ENCODE measurements at places on chromosomes 7 and 10. TPM values are rescaled to one million over a fixed set of nuclear protein-coding genes. Genes with fewer than 3 reads are reported as not detected.
A peak's percentile ranks its signal among the peaks of the same experiment; 100 is the strongest.

The STAMBPL1 gene
- 2.4 TPM for total RNA-seq

The CALCR gene
- not detected for total RNA-seq

The PHYH gene
- total RNA-seq, result 177 TPM

The TSPAN12 gene
- total RNA-seq, result 69.0 TPM

The PCDH15 gene
- 0.25 TPM for total RNA-seq

The HNRNPF gene
- total RNA-seq, result 77.3 TPM

The MAT1A gene
- not detected for total RNA-seq

The PLXNA4 gene
- total RNA-seq, result 19.2 TPM

The DPP6 gene
- total RNA-seq, result not detected

GRCh38 chr7:16754856-16755317, 1.3 kb downstream of the TSPAN13 start:
- DNase-seq, result no peak

- DNase-seq, result no peak
These were observed 723.7 kb downstream of the SORCS1 start for GRCh38 chr10:106440767-106441166.

DNA sequence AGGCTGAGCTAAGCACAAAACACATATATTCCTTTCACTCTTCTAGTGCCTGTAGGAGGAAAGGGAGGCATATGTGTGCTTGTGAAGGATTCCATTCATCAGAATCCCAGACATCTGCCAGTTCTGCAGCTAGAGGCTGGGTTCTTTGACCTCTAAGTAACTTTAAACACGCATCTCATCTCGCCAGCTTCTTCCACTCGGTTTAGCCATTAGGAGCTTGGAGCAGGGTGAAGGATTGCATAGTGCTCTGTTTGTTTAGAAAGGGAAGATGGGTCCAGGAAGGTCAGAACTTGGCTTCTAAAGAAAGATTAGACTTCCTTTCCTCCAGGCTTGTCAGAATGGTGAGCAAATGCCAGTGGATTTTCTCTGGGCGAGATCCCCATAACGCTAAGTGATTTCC, 43.6 kb downstream of the HK1 start:
- no peak for DNase-seq

DNA sequence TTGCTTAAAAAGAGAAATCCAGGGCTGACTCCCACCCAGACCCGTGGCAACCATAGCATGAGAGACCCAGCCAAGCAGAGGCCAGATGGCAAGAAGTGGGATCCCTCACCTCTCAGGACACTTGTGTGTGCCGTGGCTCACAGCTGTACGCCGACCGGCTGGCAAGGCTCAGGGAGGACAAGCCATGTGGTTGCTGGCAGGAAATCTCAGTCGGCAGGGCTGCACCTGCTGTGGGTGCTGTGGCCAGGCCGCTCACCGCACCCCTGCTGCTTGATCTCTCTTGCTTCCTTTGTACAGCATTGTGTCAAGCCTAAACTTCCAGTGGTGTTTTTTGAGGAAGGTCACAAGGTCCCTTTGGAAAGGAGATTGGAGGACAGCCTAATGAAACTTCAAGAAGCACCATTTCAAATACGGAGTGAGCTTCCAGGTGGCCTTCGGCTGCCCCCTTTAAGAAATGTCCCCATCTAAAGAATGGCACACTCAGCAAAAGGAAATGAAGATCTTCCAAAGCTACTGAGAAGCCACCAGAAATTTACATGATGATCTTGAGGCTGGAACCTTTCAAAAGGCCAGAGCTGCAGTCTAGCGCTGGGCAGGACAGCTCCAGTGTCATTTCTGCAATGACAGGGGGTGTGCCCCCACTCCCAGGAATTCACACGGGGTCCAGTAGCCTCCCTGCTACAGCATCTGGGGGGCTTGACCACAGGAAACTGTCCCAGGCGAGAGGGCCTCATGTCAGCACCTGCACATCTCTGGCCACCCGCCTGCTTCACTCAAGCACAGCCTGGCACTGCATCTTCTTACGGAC, 409.0 kb upstream of the MGMT start:
- DNase-seq, result no peak

- DNase-seq, result no peak
These were observed 81.3 kb downstream of the C10orf105 start for GRCh38 chr10:71638064-71638821.

DNA sequence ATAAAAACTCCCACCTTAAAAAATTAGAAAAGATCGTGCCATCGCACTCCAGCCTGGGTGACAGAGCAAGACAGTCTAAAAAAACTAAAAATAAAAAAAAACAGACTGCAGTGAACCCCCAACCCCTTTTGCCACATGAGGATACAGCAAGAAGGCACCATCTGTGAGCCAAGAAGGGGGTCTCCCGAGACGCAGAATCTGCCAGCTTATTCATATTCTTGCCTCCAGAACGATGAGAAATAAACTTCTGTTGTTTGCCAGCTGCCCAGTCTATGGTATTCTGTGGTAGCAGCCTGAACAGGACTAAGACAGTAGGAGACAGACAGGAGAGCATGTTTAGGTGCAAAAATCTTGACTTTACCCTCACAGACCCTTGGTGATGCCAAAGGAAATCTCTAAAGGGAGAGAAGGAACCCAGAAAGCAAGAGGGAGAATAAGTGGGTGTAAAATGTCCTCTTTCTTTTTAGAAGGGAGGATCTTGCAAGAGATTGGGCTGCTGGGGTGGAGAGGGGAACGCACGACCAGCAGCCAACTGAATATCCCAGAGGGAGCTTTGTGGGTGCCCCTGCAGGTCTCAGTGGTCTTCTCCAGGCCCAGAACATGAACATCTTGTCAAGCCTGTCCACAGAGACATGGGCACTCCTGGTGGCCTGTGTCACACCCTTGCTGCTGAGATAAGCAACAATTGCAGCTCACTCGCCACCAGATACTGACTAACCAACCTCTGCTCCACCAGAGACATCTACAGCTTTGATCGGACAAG, 400.7 kb upstream of the FOXK1 start:
- DNase-seq, result no peak

DNA sequence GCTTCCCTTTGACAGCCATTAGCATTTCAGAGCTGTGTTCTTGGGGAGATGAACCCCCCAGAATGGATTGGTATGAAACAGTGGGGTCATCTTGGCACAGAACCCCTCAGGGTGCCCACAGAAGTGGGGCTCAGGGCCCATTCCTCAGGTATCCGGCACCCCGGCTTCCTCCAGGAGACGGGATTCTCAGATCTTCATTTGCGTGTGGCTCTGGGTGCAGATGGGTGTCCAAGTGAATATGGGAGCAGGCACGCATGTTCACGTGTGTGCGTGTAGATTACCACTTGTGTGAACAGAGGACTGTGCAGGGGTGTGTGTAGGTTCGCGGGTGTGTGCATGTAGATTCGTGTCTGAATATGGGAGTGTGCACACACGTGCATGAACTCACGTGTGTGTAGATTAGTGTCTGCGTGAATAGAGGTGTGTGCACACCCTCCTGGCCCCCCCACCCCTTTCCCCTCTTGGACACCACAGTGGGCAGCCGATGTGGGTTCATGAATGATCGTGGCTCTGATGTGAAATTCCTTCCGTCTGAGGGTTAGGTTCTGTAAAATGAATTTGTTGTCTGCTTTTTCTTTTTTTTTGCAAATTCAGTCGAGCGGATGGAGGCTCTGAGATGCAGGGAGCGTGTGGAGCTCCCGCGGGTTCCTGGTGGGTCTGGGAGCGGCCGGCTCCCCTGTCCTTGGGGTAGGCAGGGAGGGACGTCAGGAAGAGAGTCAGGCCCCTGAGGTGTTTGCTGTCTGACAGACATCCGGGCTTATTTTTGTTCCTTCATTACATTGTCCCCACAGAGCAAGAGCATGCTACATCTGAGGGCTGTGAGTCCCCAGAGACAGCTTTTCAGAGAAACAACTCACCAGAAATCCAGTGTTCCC, 7.4 kb downstream of the ELFN1 start:
- DNase-seq, result peak; percentile 16

DNA sequence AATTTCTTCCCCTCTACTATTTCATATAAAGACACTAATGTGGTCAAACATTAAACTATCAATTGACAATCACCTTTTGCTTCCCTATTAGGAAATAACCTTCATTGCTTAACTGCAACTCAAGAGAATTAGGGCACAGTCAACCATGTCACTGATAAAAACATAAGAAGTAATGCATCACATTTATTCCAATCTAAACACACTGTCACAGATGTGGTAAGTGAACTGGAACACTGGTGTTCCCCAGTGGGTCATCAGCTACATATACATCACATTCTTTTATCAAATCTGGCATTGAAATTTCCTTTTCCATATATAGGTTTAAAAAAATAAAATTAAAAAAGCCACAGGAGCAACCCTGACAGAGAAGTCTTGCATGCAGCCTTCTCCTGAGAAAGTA, 3.7 kb downstream of the TRIL start:
- no peak for DNase-seq

DNA sequence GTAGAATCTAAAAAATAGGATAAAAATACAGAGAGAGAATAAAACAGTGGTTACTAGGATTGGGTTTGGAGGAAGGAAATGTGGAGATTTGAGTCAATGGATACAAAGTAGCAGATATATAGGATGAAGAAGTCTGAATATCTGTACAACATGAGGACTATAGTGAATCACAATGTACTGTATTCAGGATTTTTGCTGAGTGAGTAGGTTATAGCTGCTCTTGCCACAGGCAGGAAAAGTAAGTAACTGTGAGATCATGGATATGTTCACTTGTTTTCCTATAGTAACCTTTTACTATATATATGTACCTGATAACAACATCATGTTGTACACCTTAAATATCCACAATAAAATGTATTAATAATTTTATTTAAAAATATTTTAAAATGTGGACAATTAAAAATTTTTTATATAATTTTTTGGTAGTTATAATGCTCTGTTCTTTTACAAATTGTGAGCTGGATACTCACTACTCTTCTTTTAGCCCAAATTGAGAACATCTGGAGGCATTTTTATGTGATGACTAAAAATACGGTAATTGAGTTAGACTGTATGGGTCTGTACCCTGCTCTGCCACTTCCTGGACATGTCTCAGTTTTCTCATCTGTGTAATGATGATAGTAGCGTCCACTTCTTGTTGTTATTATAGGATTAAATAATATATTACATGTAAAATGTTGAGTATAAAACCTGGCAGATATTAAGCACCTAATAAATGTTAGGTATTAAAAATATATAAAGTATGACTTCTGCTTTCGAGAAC, 439.1 kb downstream of the AUTS2 start:
- DNase-seq, result no peak

DNA sequence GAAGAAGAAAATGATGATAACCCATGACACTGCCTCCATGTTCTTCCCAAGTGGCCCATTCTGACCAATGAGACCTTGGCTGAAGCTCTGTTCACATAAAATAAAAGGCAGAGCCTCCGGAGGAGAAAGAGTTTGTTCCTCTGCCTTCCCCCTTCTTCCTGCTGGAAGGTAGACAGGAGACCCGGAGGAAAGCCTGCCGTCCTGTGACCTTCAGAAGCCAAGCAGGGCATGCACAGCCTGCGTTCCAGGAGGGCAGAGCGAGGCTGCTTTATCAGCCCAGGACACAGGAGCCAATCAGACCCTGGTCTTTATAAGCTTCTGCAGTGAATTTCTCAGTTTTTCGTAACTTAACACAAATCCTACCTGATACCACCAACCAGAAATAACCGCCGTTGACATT, 8.6 kb upstream of the GRID1 start:
- DNase-seq, result no peak

GRCh38 chr7:160958-161725, 31.2 kb upstream of the FAM20C start:
- peak; percentile 18 for DNase-seq

Measured in left ventricle myocardium superior (tissue), 1 donor.